CD4-positive, alpha-beta T cell treated with Interferon alpha-2 for 1 hour (primary cell): ENCODE measurements at places on chromosomes 16 and 17.

DNA sequence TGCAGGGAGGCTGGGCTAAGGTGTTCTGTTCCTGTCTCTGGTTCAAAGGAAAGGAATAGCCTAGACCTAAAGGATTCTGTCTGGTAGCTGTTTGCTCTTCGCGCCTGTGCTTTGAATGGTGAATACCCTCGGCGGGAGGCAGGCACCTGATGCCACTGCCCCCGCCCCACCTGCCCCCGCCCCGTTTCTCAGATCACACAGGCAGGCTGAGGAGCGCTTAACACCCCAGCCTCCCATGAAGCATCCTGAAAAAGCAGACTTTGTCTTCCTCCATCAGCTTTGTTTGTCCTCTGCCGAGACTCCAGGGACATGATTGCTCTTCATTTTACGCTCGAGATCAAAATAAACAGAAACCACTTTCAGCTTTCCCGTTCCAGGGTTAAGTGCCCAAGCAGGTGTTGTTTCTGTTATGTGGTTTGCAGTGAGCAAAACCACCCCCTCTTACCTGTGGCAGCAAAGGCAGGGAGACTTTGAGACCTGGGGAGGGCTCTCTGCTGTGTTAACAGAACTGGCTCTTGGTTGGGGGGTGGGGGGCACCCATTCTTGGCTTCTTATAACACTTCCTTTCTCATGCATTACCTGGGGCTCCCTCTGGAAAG lies 452.1 kb downstream of the WWOX start:
- DNase-seq: no peak

DNA sequence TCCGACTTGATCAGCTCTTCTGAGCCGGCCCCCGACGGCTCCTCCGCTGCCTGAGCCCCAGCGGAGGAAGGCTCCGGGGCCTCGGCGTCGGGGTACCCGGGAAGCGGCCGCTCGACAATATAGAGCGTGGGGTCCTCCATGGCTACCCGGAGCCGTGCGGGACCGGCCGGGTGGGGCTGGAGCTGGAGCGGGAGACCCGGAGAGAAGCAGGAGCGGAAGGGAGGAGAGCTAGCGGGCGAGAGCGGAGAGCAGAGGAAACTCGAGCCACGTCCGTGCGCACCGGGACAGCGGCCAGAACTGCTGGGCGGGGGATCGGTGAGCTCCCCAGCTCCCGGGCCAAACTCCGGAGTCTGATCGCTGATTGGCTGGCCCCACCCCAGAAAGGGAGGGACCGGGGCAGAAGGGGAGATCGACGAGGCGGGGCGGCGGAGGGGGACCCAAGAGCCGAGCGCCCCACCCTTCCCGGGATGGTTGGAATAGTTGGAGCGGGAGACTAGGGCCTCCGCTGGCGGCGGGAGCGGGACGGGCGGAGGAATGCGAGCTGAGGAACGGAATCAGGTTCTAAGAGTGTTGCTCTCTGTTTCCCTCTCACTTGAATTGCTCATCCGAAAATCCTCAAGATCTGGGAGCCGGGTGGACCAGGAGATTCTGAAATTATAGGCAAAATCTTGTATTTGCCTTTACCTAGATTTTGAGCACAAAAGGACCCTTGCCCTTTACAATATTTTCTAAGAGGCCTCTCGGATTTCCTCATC lies at the start of gene CAVIN1:
Gene CAVIN1 (minus strand): TSS at position 299 of the 755 bp plus-strand sequence. CDS start 159 bp downstream, at position 140.
- DNase-seq: no peak

- DNase-seq: no peak
Measured at GRCh38 chr17:17111401-17112393, 69.4 kb downstream of the MPRIP start.

DNA sequence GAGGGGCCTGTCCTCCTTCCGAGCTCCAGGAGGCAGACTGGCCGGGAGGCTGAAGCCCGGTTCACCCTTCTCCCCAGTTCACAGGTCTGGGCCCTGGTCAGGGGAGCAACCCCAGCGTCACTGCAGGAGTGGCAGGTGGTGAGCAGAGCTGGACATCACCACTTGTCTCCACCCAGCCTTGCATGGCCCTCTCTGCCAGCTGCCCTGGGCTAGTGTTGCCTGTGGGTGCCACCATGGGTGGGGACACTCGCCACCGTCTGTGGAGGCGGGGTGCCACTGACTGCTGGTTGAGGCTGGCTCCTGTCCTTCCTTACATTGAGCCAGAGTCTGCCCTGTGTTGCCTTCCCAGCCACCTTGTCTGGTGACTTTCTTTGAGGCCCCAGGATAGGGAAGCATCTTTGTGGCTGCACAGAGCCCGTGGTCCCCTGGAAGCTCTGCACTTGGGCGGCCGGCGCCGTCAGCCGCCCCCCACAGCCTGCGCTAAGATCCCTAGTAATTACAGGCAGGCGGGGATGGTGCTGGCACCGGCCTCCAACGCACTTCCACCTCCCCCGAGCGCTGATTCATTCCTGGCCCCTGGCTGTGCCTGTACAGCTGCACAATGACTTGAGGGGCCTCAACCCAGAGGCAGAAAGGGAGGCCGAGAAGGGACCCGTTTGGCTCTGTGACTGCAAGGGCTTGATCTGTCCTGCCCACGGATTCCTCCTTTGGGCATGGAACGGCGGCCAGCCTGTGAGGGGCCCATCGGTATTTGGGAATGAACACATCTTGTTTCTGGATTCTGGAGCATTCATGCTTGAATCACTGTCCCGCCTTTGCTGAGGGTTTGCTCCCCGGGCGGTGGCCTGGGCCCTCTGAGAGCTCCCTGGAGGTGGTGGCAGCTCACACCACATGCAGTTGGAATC lies 5.2 kb downstream of the BAIAP2 start:
- no peak for DNase-seq

- DNase-seq: no peak
Measured at GRCh38 chr16:74677868-74678267, 11.2 kb upstream of the RFWD3 start.

- DNase-seq: peak; percentile 73
Measured at GRCh38 chr16:4506450-4506849, 30.3 kb downstream of the HMOX2 start.

- no peak for DNase-seq
Measured at GRCh38 chr17:45734598-45734997, 49.5 kb upstream of the CRHR1 start.

- no peak for DNase-seq
Measured at GRCh38 chr17:15397620-15398019, 56.2 kb upstream of the TEKT3 start.

DNA sequence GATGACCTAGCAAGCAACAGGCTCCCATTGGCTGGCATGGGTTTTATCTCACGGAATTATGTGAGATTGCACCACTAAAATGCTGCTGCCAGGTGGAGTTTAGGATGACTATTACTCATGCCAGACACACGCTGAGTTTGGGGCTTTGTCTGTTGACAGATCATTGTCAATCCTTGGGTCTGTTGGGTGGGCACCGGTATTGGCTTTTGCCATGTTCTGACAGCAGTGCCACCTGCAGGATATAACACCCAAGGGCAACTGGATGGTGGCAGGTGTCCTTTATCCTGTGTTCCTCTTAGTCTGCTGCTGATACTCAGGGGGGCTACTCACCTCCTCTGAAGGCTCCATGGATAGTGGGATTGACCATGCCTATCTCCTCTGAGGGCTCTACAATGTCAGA lies 221.6 kb upstream of the DYNLRB2 start:
- no peak for DNase-seq

GRCh38 chr16:66513111-66513723 lies 36.7 kb downstream of the TK2 start:
- no peak for DNase-seq

DNA sequence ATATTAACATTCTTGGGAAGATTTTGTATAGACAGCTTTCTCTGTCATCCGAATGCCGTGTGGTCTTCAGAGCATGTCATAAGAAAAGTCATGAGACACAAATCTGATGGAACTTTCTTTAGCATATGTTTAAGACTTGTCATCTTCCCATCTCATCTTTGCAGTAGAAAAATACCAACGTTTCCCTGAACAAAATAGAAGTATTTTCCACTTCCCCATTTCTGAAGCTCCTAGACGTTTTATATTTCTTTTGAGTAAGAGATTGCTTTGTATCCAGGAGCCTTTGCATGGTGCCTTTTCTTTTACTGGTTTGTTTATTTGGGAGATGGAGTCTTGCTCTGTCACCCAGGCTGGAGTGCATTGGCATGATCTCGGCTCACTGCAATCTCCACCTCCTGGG lies 235.1 kb downstream of the PRKCA start:
- DNase-seq: no peak

GRCh38 chr16:86398622-86399021 lies 111.7 kb upstream of the FOXF1 start:
- DNase-seq: no peak

GRCh38 chr16:27799896-27800295 lies 250.0 kb downstream of the KATNIP start:
- no peak for DNase-seq

DNA sequence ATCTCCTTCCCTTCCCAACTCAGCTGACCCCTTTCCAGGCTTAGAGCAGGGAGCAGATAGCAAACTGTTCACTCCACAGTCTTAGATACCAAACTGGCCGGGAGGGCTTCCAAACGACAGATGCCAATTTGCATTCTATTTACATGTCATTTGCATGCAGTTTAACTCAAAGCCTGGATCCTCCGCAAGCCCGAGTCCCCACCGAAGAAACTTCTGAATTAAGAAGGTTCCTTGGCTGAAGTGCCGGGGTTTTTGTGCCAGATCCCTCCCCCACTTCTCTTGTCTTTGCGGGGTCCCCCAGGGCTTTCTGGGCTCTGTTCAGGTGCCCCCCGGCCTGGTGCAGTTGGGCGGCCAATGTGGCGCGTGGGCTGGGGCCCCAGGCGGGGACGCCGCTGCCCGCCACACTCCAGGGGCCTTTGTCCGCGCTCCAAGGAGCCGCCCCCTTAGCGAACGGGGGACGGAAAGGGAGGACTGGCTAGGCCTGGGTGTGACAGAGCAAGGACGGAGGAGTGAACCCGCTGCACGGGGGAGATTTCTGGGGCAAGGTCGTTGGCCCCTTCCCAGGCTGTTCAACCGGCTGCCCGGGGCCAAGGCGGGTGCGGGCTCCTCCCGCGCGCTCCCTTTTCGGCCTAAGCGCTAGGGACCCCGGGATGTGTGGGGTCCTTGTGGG lies 1.2 kb downstream of the GPRC5B start:
- no peak for DNase-seq

- no peak for DNase-seq
Measured at GRCh38 chr16:68943961-68944360, 100.6 kb downstream of the TANGO6 start.

- DNase-seq: no peak
Measured at GRCh38 chr17:49515196-49515770, 20.2 kb downstream of the NGFR start.

DNA sequence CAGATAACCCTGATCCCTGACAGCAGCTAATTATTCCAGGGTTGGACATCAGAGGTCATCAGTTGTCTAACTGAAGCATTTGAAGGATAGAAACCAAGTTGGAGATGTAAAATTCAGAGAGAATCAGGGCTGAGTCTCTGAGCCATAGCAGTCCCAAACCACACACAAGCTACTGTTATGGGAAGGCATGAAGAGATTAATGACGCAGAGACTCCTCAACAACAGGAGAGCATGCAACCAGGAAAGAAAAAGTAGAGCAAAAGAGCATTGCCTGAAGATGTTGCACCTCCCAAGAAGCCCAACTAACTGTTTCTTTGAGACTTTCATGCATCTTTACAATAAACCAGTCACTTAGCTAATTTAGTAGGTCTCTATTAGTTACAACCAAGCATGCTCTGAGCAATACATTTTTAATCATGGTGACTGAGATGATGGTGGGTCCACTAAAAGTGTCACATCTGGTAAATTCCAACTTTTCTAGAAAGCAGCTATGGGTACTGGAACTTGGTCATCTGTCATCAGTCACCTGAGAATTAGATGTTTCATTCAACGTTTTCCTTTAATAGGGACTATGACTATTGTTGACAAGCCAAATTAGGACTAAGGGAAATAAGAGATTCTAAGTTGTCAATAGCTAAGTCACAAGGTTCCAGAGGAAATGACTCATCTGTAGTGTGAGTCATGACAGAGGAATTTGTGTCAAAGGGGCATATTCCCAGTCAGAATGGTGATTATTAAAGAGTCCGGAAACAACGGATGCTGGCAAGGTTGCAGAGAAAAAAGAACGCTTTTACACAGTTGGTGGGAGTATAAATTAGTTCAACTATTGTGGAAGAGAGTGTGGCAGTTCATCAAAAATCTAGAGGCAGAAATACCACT lies 239.8 kb downstream of the CHD9NB start:
- DNase-seq: no peak

- DNase-seq: no peak
Measured at GRCh38 chr17:58147930-58148434, at the start of gene OR4D1. TSS of gene OR4D1 (plus strand) at chr17:58148384. CDS start at chr17:58155154, 6,770 bp downstream.

GRCh38 chr17:81210868-81211267 lies 11.9 kb downstream of the CEP131 start:
- no peak for DNase-seq

DNA sequence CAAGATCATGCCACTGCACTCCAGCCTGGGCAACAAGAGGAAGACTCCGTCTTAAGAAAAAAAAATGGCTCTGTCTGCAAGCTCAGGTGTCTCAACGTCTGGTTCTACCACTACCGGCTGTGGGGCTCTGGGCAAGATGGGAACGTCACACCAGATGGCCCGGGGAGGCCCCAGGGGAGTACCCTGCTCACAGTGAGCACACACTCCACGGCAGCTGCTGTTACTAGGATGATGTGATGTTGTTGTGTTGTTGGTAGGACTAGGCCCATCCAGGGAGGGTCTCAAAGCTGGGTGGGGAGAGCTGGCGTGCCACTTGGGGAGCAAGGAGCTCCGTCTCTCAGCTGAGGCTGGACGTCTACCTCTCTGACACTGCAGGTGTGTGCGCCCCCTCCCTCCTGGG lies 9.4 kb upstream of the NPTX1 start:
- DNase-seq: no peak

GRCh38 chr17:40325156-40326013 lies 16.4 kb downstream of the RARA start:
- peak; percentile 64 for DNase-seq

DNA sequence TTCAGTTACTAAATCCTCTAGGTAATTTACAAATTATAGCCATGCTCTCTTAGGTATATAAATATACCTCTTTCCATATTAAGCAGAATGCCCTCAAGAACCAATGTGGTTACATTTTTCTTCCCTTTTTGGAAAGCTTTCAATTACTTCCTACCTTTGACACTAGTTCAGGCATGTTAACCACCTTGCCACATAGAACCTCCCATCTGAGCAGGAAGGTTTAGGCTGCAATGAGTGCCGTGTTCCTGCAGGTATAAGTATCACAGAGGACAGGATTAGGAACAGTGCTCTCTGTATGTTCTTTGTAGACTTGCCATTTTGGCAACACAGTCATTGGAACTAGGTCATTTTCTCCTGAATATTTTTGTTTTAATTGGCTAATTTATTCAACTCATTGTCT lies 20.1 kb downstream of the KRT25 start:
- DNase-seq: no peak

- DNase-seq: peak; percentile 93
Measured at GRCh38 chr17:16584273-16584995, 15.4 kb upstream of the ZNF287 start.

GRCh38 chr16:19104607-19105006 lies 9.2 kb upstream of the ITPRIPL2 start:
- no peak for DNase-seq

- no peak for DNase-seq
Measured at GRCh38 chr17:7814969-7815368, 19.0 kb upstream of the KDM6B start.
